Right cardiac atrium (tissue), 5 donors: ENCODE measurements at places on chromosomes 7 and 10.

- no peak for DNase-seq
Measured at GRCh38 chr10:25522946-25523608, 348.3 kb downstream of the GPR158 start.

DNA sequence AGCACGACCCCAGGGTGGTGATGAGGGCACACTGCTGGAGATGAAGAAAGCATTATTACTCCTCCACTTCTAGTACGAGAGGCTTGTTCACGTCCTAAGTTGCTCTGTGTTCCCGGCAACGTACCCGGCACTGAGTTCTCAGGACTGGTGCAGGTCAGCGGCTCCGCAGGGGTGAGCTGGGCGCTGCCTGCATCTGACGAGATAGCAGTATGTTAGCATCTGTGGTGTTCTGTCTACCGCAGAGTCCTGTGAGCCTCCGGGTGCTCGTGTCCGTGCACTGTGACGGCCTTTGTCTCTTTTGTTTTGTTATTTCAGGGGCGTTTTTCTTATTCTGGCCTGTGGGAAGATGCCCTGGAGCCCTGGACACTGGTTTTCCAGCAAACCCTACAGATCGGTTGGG lies 507.8 kb downstream of the DNAJB6 start:
- DNase-seq: no peak

GRCh38 chr10:130969700-130970099 lies 341.8 kb downstream of the TCERG1L start:
- DNase-seq: no peak

GRCh38 chr7:133582766-133583523 lies 330.1 kb downstream of the EXOC4 start:
- no peak for DNase-seq

- no peak for DNase-seq
Measured at GRCh38 chr7:117737926-117738325, 135.3 kb downstream of the CTTNBP2 start.

GRCh38 chr7:115478426-115478825 lies 552.1 kb downstream of the TFEC start:
- no peak for DNase-seq

GRCh38 chr10:50988792-50989191 lies 85.5 kb upstream of the PRKG1 start:
- DNase-seq: no peak

- DNase-seq: peak; percentile 73
Measured at GRCh38 chr10:102629661-102630614, 14.3 kb upstream of the TRIM8 start.

DNA sequence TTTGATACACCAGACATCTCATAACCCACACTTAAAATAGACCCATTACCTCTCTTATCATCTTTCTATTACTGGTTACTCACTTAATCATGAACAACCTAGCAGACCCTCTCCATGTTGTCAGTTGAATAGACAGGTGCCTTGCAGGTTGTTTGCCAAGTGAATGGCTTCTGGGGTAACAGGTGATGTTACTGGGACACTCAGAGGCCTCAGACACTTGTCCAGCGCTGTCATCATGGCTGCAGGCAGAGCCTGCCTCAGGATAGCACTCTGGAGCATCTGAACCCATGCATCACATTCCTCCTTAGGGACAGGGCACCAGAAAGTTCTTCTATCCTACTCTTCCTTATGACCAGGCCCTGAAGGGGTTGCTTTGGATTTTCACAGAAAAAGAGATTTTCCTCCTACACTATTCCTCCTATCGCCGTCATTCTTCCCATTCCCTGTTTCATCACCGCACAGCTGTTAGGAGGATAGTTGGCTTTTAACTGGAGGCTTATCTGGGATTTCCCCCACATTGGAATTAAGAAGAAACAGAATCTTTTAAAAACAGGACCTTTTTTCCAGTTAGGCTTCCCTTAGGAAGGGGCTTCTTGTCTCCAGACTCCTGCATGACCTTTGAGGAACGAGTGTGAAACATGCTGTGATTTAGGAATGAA lies 182.1 kb downstream of the VTI1A start:
- no peak for DNase-seq

- no peak for DNase-seq
Measured at GRCh38 chr10:102504976-102505300, 1.2 kb downstream of the SUFU start.

- no peak for DNase-seq
Measured at GRCh38 chr7:107977048-107977447, 25.9 kb downstream of the LAMB1 start.
